ENCODE measurements at places on chromosomes 1 and 21. TPM values are rescaled to one million over a fixed set of nuclear protein-coding genes. Genes with fewer than 3 reads are reported as not detected.
A peak's percentile ranks its signal among the peaks of the same experiment; 100 is the strongest.

DNA sequence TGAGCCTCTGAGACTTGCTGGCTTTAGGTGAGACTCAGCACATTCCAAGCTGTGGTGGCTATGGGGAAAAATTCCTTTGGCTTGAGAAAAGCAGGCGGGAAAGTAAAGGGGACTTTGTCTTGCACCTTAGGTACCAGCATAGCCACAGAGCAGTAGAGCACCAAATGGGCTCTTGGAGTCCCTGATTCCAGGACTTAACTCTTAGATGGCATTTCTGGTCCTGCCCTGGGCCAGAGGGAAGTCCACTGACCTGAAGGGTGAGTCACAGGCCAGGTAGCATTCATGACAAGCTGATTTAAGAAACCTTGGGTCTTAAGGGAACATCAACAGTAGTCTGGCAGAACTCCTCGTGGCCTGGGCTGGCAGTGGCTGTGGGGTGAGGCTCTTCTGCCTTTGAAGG is 344.7 kb downstream of the DUSP10 start:
- DNase-seq = no peak

DNA sequence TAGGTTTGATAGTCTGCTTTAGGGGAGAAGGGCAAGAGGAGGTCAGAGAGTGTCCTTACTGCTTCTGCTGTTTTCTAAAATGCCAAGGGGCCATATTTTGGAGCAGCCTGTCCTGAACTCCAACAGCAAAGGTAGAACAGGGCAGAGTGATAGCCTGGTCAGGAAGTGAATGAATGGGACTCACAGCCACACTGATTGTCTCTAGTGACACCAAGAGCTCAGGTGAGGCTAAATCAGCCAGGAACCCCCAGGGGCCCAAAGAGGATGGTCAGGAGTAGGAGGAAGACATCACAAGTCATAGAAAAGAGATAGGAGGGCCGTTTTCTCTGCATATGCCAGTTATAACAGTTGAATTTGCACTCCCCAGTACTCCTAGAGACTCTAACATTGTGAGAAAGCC is 97.4 kb upstream of the DUSP10 start:
- no peak for DNase-seq

GRCh38 chr1:183103577-183103976 is 80.4 kb downstream of the LAMC1 start:
- no peak for DNase-seq

- DNase-seq = peak; percentile 31
Measured at GRCh38 chr1:186618401-186619170, 61.6 kb downstream of the PTGS2 start.

DNA sequence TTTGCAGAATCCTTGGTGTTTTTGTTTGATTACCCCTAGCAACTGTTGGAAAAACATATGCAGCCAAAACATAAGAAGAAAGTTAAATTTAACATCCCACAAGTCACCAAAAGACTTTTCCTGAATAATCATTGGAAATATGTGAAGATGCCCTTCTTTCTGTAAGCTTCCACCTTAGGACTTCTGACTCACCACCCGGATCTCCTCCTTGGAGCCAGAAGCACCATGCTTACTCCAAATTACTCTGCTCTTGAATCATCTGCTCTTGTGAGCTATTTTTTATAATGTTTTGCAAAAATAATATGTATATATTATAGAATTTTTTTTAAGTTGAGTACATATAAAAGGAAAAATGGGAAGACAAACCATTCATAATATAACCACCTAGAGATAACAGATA is 391.7 kb downstream of the KCTD3 start:
- no peak for DNase-seq

DNA sequence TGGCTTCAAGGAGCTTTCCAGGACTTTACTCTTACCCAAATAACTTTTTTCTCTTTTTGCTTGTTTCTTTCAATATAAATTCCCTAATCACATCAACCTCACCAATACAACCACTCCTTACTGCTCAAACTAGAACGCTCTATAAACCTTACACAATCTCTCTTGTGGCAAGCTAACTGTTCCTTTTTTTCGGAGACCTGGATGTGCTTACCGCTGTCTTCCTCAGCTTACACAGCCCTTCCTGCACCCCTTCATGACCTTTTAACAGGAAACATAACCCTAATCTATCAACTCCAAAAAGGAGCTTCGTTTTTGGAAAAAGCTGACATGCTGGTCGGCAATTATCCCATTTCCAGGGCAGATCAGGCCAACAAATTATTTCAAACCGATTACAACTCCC is 24.1 kb upstream of the SLC2A5 start:
- no peak for DNase-seq

DNA sequence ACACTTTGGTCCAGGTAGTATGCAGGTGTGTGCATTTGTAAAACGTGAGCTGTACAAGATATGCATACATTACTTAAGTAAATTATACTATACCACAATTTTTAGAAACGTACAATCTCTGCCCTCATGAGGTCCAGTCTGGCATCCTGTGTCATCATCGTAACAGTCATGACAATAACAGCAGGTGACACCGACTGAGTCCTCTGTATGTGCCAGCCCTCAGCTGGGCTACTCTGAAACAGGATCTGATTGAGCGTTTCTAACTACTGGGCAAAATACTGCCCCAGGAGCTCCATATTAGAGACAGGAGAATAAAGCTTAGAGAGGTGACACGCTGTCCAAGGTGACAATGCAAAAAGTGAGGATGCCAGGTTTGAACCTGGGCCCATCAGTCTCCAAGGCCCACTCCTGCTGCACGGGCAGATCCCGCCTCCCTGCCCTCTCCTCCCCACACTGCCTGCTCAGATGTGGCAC is 47.2 kb upstream of the ECE1 start:
- no peak for DNase-seq

DNA sequence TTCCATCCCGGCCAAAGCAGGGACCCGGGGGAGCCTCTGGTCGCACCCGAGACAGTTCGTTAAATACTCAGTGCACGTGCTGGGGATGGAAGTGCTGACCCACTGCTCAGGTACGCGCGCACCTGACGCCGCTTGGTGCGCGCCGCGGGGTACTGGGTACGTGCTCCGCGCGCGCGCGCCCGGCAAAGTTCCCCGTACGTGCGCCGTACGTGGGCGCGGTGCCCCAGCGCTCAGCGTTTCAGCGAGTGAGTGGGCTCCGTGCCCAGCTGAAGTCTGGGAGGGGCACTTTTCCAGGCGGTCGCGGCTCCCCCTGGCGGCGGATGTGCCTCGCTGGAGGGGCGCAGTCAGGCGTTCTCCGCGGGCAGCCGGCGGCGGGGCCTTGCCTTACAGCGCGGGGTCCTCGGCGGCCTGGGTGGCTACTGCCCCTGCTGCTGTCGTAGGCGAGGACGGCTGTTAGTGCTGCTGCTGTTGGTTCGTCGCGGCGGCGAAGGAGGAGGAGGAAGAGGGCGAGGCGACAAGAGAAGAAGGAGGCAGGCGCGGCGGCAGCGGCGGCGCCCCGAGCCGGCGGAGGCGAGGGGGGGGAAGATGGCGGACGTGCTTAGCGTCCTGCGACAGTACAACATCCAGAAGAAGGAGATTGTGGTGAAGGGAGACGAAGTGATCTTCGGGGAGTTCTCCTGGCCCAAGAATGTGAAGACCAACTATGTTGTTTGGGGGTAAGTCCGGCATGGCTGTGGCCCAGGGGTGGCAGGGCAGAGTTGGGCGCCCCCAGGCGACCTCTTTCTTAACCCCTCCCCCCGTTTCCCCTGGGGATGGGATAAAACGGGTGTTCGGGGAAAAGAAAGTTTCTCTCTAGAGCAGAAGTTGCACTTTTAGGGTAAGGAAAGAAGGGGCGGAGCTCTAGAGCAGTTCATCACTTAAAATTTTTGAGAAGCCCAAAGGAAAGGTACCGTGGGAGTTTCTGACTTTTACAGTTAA is at the start of gene CDC73:
CDC73 (plus strand) TSS at position 416 of the 978 bp plus-strand sequence; CDS start at position 586, 170 bp downstream.
- DNase-seq = peak; percentile 98

DNA sequence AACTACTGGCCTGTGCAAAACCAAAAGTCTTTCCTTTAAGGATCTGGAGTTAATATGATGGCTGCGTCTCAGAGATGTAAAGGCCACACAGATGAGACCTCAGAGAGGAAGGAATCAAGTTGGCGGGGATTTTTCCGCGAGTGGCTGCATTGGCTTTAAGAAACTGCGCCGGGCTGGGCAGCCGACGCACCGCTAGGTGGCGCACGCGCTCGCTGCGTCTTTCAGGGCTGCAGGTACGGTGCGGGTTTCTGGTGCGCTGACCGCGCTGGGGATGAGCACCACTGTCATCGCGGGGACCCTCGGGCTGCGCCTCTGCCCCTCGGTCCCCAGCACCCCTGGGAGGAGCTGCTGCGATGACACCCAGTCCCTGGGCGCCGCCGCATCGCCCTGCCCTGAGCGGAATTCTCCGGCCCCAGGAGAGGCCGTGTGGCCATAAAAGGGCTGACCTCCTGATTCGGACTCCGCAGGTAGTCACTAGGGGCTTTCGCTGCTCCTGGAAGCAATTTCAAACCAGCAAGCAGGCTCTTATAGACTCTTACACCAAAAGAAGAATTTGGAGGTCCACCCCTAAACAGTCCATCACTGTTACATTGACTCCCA is 241.0 kb downstream of the KCNJ6 start:
- no peak for DNase-seq

GRCh38 chr1:150995896-150996295 is 10.8 kb downstream of the MINDY1 start:
- DNase-seq = no peak

GRCh38 chr1:26666855-26667254 is 29.0 kb upstream of the ARID1A start:
- DNase-seq = no peak

GRCh38 chr1:47757226-47757975 is 239.8 kb downstream of the TRABD2B start:
- no peak for DNase-seq

DNA sequence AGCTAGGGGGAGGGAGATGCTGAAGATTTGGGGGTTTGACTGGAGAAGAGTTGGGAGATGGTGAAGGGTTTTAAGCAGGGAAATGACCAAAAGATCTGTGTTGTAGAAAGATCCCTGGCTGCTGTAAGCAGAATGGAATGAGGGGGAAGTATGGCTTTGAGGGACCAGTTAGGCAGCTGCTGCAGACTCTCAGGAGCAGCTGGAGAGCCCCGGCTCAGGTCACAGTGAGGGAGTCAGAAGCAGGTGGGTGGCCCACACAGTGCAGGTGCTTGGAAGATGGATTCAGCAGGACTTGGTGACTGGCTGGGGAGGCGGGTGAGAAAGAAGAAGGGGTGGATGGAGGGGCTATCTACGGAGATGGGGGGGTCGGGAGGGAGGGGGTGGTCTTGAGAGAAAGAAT is 35.7 kb downstream of the EDN2 start:
- no peak for DNase-seq

- no peak for DNase-seq
Measured at GRCh38 chr1:54265126-54265525, 65.2 kb downstream of the MRPL37 start.

DNA sequence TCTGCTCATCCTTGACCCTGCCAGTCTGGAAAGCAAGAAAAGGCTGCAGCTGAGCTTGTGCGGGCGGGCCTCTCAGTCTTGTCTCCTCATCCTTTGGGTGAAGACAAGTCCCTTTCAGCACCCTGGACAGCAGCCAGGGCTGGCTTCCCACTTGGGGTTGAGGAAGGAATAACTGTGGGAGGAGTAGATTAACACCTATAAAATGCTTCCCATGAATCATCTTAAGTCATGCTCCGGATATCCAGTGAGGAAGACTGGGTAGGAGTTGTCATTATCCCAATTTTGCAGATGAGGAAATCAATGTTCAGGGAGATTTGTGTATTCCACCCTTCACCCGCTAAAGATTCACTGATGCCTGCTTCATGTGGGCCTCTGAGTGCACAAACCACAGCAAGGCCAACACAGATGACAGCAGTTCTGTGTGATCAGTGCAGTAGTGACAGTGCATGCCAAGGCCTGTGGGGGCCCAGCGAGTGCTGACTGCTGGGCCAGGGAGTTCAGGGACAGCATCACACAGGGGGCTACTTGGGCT is 20.1 kb upstream of the COL16A1 start:
- DNase-seq = peak; percentile 43

DNA sequence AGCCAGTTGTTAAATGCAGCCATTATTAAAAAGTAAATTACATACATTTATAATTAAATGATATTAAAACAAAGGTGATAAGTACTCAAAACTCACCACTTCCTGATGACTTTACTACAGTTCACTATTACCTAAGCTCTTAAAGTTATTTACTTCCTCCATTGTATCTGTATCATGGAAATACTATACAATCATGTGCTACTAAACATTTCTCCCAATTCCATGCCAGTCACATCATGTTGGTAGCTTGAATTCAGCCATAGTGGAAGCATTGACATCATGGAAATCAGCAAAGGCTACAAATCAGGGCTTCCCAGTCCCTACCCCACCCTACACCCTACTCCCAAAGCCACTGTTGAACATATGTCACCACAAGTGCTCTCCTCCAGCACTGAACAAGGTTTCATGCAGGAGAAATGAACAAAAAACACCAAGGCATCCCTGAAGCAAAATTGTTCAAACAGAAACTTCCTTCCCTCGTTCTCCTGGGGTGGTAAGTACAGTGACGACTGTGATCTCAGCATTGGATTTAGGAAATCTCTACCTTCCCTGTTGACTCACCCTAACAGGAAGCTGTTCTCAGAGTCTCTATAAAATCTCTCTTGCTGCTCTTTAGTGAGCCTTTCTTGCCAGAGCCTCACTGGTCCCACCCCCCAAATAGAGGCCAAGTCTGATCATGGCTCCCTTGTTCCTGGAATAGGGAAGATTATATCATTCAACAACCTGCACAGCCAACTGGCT is 12.7 kb downstream of the VSIG8 start:
- DNase-seq = no peak

DNA sequence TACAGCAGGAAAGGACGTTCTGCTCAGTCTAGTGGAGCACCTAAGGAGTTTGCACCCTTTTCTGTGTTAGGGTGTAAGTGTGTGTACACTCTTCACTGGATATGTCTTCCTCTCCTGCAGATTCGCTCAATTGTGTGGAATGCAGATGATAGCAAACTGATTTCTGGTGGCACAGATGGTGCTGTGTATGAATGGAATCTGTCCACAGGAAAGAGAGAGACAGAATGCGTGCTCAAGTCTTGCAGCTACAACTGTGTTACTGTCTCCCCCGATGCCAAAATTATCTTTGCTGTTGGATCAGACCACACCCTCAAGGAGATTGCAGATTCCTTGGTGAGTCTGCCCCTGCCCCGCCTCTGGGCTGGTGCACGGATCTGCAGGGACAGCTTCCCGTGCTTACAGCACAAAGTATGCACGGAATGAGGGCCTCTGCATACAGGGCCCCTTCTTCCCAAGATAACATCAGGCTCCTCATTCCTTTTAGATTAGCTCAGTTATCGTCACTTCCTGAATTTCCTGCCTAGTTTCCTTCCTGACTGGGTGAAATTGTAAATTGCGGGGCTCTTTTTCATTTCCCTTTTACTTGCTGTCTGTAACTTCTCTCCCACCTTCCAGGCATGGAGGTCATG is 34.6 kb downstream of the CFAP57 start:
- peak; percentile 44 for DNase-seq

GRCh38 chr1:210340311-210340710 is 11.6 kb downstream of the HHAT start:
- no peak for DNase-seq

GRCh38 chr1:160127865-160128523 is 12.4 kb downstream of the ATP1A2 start:
- DNase-seq = no peak

GRCh38 chr1:178411756-178412399 is 84.9 kb downstream of the CLEC20A start:
- no peak for DNase-seq

GRCh38 chr21:32955311-32956060 is 70.2 kb upstream of the OLIG2 start:
- no peak for DNase-seq

GRCh38 chr1:173222149-173223030 is 15.3 kb upstream of the TNFSF4 start:
- no peak for DNase-seq

GRCh38 chr1:168081373-168082007 is 55.2 kb downstream of the GPR161 start:
- DNase-seq = no peak

KLHDC8A gene
- 1.3 TPM for polyA plus RNA-seq

ZC3H11A gene
- polyA plus RNA-seq = 153 TPM

KCNE2 gene
- polyA plus RNA-seq = 0.81 TPM

TRAPPC3 gene
- polyA plus RNA-seq = 56.6 TPM

All from right lung (tissue), 10 donors.